Activated CD4-positive, CD25-positive, alpha-beta regulatory T cell treated with anti-CD3 and anti-CD28 coated beads, Interleukin-2, amount 50 U/mL, for 16 hours (primary cell): ENCODE measurements at places on chromosomes 16 and 17.

DNA sequence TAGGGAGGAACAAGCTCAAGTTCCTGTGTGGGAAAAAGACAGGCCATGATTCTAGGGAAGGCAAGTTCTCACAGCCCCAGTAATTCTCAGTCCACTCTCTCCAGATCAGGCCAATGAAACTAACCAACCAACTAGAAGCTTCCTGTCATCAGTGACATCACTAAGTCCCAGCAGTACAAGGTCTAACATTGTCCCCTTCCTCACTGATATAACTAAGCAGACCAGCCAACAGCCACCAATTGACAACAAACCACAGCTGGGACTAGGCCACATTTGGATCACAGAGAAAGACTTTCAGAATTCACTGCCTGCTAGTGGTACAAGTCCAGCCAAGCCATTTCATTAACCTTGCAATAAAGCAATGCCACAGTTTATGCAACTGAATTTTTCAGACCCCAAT is 94.0 kb downstream of the CACNG1 start:
- DNase-seq, result no peak

GRCh38 chr17:78418326-78419026 is 40.0 kb downstream of the PGS1 start:
- DNase-seq, result no peak

GRCh38 chr16:10984509-10984908 is 40.1 kb downstream of the CLEC16A start:
- no peak for DNase-seq

DNA sequence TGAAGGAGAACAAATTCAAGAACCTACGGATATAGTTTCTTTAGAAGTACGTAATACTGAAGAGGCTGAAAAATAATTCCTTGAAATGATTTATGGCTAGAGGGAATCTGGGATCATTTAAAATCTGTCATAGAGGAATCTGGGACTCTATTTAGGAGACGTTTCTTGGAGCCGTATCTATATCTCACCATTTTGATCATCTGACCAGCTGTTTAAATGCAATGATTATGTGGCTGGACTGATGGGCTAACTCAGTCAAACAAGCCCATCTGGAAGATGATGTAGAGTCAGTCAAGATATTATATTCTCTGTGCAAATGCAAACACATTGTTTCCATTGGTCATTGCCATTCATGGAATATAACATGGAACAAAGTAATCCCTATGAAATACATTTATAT is 467.7 kb upstream of the ZFHX3 start:
- no peak for DNase-seq

GRCh38 chr17:70144260-70144846 is 25.0 kb upstream of the KCNJ2 start:
- no peak for DNase-seq

GRCh38 chr17:39627047-39627711 is 427 bp downstream of the PPP1R1B start:
- DNase-seq, result no peak
